ENCODE measurements at places on chromosomes 12 and 14.
A peak's percentile ranks its signal among the peaks of the same experiment; 100 is the strongest.

DNA sequence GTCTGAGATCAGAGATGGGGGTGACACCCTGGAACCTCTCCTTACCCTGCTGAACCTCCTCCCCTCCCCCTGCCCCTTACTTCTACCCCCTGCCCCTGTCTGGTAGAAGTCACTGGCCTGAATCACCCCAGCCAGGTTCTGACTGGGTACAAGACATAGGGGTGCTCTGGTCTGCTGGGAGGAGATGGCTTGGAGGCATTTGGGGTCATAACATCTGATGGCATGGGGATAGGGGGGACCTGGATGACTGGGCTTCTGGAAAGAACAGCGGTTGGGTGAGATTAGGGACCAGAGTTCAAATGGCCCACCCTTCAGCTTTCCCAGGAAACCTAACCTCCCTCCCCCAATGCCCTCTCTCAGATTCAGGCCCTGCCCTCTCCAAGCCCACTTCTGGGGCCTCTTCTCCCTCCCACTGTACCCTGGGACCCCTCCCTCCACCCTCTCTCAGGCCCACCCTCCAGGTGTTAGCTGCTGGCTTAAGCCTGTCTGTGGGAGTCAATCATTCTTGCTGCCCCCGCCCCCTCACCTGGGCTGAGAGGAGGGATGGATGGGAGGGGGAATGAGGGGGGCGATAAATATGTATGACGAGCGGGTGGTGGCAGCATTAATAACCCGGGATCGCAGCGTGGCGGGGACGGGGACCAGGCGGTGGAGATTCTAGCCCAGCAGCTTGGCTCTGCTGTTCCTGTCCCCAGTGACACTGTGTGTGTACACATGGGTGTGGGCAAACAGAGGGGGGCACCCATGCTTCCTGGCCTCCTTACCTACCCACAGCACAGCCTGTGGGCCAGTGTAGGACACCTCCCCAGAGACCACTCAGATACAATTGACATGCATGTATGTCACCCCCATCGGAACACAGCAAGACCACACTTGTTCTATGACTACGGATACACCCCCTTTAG is 5.9 kb downstream of the NXPH4 start:
- DNase-seq, result no peak

DNA sequence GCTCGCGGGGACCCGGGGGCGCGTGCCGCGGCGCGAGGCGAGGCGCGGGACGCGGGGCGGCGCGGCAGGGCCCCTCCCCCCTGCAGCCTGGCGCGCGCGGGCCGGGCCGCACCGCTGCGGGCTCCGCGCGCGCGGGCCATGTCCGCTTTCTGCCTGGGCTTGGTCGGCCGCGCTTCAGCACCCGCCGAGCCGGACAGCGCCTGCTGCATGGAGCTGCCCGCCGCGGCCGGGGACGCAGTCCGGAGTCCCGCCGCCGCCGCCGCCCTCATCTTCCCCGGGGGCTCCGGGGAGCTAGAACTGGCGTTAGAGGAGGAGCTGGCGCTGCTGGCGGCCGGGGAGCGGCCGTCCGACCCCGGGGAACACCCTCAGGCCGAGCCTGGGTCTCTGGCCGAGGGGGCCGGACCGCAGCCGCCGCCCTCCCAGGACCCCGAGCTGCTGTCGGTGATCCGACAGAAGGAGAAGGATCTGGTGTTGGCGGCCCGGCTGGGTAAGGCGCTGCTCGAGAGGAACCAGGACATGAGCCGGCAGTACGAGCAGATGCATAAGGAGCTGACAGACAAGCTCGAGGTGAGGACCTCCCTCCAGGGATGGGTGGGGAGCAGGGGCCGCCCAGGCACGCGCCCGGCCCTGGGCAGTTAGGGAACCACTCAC is 820 bp downstream of the BICDL1 start:
- peak; percentile 65 for DNase-seq

DNA sequence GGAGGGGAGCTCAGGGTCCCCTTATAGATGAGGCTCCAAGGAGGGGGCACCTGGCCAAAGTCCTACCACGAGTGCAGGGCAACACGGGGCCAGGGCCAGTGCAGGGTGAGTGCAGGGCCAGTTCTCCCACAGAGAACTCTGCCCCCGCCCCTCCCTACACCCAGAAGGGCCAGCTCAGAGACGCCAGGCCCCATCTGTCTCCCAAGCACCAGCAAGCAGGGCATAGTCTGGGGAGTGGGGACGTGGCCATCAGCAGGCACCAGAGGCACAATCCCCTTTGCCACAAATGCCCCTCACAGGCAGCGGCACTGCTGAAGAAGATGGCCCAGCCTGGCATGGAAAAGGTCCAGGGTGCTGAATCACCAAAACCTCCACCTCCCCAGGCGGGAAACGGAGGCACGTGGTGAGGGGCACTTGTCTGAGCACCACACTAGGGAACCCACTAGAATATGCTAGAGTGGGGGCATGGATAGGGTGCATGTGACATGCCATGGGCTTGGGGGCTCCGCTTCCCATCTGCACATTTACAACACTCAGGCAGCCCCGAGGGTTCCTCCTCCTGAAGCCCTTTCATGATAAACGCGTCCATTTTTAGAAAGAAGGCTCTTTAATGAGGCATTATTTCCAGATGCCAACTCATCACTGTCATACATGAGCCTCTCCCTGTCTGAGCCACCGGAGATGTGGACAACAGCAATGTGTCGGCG is 17.8 kb downstream of the CCDC85C start:
- DNase-seq, result no peak

- peak; percentile 27 for DNase-seq
These were observed 148.0 kb upstream of the PDE3A start for GRCh38 chr12:20220339-20220738.

- DNase-seq, result no peak
These were observed 9.0 kb downstream of the CCDC85C start for GRCh38 chr14:99595034-99595433.

GRCh38 chr12:2876431-2877046 is 435 bp downstream of the FOXM1 start:
- DNase-seq, result peak; percentile 45

DNA sequence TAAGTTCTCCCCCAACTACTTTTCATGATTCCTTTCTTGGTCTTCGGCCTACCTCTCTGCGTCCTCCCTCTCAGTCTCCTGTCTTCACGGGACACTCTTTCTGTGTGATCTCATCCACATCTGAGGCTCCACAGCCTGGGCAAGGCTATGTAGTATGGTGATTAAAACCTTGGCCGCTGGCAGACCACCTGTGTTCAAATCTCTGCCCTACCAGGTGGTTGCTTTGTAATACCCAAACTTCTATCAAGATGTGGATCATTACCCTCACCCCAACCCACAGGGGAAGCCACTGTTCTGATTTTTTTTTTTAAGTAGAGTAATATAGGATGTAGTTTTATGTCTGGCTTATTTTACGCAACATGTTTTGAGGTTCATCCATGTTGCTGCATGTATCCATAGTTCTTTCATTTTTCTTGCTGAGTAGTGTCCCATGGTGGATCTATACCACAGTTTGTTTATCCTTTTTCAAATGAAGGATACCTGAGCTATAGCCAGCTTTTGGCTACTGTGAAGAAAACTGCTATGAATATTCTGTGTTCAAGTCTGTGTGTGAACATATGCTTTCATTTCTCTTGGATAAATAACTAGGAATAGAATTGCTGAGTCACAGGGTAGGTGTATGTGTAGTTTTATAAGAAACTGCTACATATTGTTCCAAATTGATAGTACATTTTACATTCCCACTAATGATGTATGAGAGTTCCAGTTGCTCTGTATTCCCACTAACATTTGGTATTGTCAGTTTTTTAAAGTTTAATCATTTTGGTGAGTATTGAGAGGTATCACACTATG is 8.3 kb upstream of the STAT6 start:
- no peak for DNase-seq

- no peak for DNase-seq
These were observed 29.5 kb downstream of the C2CD5 start for GRCh38 chr12:22514875-22515274.

DNA sequence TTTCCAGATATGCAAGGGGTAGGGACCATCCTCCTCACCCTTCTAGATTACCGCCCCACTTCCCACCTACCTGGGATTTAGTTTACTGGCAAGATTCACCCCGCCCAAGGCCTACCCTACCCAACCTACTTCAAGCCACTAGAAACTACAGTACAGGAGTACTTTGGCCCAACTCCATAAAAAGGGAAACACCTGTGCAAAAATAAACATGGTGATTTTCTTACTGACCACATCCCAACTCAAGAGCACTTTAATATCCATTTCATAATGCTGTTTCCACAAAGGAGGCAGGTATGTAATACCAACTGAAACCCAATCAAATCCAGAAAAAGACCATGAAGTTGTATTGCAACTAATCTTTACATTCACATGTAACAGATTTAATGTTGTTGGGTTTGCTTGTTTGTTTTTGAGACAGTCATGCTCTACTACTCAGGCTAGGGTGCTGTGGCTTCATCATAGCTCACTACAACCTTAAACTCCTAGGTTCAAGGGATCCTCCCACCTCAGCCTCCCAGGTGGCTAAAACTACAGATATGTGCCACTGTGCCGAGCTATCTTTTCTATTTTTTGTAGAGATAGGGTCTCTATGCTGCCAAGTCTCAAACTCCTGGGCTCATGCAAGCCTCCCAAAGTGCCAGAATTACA is 41.7 kb upstream of the RAP1B start:
- no peak for DNase-seq

- DNase-seq, result peak; percentile 17
These were observed 20.6 kb downstream of the ARMH4 start for GRCh38 chr14:58131386-58131785.

DNA sequence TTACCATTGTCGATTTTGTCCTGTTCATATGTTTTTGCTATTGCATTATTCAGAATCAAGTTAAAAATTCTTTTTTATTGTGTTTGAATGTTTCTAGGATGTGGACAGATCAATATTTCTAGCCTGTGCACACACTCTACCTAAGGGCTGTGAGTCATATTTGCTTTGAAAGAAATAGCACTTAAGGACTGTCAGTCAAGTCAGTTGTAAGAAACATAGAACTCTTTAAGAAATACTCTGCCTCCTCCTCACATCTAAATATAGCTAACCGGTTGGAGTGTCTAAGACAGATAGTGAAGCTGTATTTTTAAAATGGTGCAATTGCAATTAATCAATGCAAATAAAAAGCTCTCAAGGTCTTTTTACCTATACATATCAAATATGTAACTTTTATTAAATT is 17.9 kb upstream of the MGST1 start:
- no peak for DNase-seq

DNA sequence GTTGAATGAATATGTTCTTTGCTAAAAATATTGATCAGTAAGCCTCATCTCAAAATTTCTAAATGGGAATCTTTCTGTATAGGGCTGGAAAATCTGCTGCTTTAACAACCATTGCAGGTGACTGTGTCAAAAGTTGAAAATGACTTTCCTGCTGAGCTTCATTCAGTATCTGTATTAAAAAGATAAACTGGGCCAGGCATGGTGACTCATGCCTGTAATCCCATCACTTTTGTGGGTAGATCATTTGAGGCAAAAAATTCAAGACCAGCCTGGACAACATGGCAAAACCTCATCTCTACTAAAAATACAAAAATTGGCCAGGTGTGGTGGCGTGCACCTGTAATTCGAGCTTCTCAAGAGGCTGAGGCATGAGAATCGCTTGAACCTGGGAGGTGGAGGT is 213.7 kb upstream of the SYT10 start:
- no peak for DNase-seq

GRCh38 chr14:104239185-104239775 is 100.9 kb downstream of the KIF26A start:
- DNase-seq, result no peak

- DNase-seq, result peak; percentile 54
These were observed 337.0 kb upstream of the CLEC14A start for GRCh38 chr14:38592764-38593442.

DNA sequence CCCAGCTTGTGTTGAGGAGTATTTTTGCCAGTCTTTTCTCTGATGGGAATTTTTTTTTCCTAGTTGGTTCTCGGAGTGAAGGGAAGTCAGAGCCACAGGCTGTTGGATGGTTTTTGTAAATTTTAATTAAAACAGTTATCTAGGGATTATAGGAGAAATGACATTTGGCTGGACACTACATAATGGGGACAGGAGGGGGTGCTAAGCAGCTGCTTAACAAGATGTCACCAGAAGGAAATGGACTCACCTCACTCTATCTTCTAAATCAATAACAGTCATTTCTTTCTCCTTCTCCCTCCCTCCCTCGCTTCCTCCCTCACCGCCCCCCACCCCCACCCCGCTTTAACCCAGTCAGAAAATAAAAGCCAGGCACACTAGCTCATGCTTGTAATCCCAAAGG is 93.4 kb upstream of the TMEM233 start:
- DNase-seq, result no peak

DNA sequence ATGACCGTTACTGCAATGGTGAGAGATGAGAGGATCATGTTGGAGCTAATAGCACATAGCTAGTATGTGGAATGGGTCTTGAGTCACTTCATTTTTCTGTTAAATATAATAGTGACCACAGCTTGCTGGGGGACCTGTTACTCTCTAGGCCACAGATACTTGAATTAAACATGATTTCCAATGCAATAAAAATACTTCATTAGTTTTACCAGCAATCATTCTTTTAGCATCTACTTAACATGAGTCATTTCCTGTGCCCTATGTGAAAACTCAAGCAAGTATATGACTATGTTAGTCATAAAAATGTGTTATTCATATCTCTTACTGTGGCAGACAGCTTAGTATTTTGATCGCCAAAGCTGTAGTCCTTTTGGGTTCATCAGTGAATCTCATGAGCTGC is 798.8 kb downstream of the SLC16A7 start:
- peak; percentile 69 for DNase-seq

DNA sequence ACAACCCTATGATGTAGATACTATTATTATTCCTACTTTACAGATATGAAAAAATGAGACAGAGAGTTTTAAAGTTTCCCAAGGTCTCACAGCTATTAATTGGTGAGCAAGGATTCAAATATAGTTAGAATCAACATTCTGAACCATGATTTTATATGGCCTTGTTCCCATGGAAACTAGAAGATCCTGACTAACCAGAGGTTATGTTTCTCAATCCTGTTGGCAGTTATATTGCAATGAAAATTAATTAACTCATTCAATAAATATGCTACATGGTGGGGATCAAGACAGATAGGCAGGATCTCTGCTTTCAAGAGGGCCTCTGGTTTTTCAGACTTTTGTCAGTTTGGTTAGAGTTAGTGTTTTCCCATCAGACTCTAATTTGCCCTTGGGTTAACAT is 9.3 kb upstream of the FUT8 start:
- peak; percentile 81 for DNase-seq

- DNase-seq, result no peak
These were observed 192.0 kb downstream of the MDGA2 start for GRCh38 chr14:47483449-47483848.

- DNase-seq, result no peak
These were observed 1.5 kb downstream of the CALM1 start for GRCh38 chr14:90398315-90398839.

GRCh38 chr14:104993306-104993705 is 7.7 kb downstream of the CLBA1 start:
- no peak for DNase-seq

GRCh38 chr12:124874988-124875802 is 11.5 kb upstream of the SCARB1 start:
- DNase-seq, result no peak

GRCh38 chr12:6020930-6021329 is 75.9 kb upstream of the ANO2 start:
- no peak for DNase-seq

GRCh38 chr12:131799828-131800593 is 28.2 kb upstream of the MMP17 start:
- DNase-seq, result no peak

GRCh38 chr12:22625762-22626294 is 857 bp downstream of the ETNK1 start:
- DNase-seq, result peak; percentile 9

All from AG10803 (cell line).